Foreskin keratinocyte (primary cell): ENCODE measurements at places on chromosomes 2 and 18.

DNA sequence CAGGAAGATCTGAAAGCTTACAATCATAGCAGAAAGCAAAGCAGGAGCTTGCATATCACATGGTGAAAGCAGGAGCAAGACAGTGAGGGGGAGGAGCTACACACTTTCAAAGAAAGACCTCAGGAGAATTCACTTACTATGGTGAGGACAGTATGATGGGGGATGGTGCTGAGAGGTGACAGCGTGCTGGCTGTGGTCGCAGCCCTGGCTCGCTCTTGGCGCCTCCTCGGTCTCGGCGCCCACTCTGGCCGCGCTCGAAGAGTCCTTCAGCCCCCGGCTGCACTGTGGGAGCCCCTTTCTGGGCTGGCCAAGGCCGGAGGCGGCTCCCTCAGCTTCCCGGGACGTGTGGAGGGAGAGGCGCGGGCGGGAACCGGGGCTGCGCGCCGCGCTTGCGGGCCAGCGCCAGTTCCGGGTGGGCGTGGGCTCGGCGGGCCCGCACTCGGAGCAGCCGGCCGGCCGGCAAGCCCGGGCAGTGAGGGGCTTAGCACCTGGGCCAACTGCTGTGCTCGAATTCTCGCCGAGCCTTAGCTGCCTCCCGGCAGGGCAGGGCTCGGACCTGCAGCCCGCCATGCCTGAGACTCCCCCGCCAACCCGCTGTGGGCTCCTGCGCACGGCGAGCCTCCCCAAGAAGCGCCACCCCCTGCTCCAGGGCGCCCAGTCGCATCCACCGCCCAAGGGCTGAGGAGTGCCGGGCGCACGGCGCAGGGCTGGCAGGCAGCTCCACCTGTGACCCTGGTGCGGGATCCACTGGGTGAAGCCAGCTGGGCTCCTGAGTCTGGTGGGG, 131.9 kb upstream of the SPATS2L start:
- no peak for DNase-seq

GRCh38 chr2:102313950-102314349, 2.6 kb downstream of the IL1RL1 start:
- DNase-seq: peak; percentile 27

GRCh38 chr2:198444800-198445287, 640.5 kb downstream of the PLCL1 start:
- DNase-seq: no peak

GRCh38 chr18:25976554-25976953, 113.9 kb downstream of the SS18 start:
- DNase-seq: no peak

DNA sequence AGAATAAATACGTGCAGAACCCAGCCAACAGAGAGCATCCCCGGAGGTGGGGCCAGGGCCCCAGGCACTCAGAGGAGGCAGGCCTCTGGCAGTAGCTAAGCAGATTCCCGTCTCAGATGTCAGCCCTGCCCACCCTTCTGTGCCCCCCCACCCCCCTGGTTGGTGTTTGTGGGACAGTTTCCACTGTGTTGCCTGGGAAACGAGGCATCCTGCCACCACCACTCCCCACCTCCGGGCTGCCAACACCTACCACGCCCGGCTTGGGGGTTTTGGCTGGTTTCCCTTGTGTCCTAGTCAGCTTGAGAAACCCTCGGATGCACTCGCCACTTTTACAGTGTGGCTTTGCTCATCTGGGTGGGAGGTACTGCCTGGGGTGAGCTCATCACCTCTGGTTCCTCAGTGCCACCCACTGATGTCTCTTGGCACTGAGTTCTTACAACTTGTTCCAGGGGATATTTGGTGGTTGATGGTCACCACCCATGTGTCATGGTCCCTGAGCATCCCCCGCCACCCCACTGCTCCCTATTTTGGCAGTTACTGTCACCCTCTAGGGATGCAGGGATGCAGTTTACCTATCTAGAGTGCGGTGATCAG, 72.4 kb upstream of the YWHAQ start:
- DNase-seq: peak; percentile 51
